Chondrocyte (in vitro differentiated cells): ENCODE measurements at places on chromosomes 6 and 20. TPM values are rescaled to one million over a fixed set of nuclear protein-coding genes. Genes with fewer than 3 reads are reported as not detected.
A peak's percentile ranks its signal among the peaks of the same experiment; 100 is the strongest.

SASH1 gene
- total RNA-seq: 54.2 to 89.3 TPM (median 82.9 TPM) in 3 replicates

GLP1R gene
- not detected in 3 replicates for total RNA-seq

PET117 gene
- total RNA-seq: 8.2 to 13.9 TPM (median 10.0 TPM) in 3 replicates

CLPSL1 gene
- not detected in 3 replicates for total RNA-seq

UBR2 gene
- total RNA-seq: 20.9 to 25.7 TPM (median 20.9 TPM) in 3 replicates

- no peak for DNase-seq
Observed at GRCh38 chr20:54086507-54087039, 16.2 kb upstream of the BCAS1 start.

GRCh38 chr6:106617302-106617701 is 12.0 kb downstream of the RTN4IP1 start:
- DNase-seq: no peak

GRCh38 chr6:169163411-169163901 is 90.2 kb downstream of the THBS2 start:
- DNase-seq: no peak

DNA sequence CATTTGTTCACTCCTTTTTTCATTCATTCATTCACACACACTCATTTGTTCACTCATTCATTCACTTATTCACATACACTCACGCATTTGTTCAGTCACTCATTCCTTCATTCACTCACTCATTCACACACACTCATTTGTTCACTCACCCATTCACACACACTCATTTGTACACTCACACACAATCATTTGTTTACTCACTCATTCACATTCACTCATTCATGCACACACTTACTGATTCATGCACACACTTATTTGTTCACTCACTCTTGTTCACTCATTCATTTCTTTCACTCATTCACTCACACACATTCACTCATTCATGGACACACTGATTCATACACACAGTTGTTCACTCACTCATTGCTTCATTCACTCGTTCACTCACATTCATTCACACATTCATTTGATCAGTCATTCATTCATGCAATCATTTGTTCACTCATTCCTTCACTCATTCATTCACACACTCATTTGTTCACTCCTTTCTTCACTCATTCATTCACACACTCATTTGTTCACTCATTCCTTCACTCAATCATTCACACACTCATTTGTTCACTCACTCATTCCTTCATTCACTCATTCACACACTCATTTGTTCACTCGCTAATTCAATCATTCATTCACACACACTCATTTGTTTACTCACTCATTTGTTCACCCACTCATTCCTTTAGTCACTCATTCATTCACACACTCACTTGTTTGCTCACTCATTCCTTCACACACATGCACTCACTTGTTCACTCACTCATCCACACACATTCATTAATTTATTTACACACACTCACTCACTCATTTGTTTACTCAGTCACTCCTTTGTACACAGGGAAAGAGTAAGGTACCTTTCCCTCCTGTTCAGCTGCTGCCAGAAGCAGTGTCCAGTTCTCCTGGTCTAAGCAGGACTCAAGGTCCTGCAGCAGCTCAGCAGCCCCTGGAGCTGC is 50.7 kb upstream of the BHLHE23 start:
- DNase-seq: peak; percentile 20

GRCh38 chr6:38805127-38805655 is 90.1 kb downstream of the DNAH8 start:
- no peak for DNase-seq

DNA sequence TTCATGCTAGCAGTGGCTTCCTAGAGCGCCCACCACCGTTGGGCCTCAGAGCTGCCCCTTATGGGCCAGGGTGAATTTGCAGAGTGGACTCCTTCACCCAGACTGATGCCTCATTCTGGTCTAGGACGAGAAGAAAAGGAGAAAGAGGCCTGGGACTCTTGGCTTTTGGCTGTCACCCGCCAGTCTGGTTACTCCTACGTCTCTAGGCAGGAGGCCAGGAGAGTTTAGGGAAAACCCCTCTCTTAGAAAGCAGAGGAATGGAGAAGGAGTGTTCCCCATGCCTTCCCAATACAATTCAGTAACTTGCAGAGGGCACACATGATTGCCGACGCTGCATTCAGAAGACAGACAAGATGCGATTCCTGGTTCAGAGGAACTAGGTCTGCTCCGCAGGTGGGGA is 70.1 kb downstream of the CDC5L start:
- no peak for DNase-seq
